Cerebellar nuclear complex (tissue), 1 donor: ENCODE measurements at places on chromosomes 11 and 22.

DNA sequence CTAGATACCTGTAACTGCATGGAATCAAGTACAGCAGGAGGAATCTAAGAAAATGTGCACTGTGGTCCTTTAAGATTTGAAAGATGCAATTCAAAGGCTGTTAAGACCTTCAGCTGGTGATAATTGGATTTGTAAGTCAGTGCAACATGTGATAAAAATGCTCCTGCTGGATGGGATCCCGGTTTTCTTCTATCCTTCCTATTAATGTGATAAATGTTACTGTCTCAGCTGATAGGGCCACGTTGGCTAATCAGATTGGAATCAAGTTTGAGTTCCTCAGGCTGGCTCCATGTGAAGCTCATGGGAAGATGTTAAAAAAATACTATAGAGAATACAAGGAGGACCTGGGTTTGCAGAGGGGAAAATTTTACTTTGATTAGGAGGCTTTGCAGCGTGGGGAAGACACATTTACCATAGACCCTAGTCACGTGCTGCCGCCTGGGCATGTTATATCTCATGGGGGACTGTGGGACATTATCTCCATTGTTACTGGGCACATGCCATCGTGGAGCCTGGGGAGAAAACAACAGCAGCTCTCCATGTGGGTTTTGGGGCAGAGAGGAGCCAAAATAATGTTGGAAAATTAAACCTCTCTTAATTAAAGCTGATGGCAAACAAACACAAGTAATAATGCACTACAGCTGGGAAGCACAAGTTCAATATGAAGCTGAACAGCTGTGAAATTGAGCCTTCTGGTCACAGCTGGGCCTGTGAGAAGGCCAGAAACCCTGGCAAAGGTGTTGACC lies 652.5 kb downstream of the NTM start:
- no peak for DNase-seq

DNA sequence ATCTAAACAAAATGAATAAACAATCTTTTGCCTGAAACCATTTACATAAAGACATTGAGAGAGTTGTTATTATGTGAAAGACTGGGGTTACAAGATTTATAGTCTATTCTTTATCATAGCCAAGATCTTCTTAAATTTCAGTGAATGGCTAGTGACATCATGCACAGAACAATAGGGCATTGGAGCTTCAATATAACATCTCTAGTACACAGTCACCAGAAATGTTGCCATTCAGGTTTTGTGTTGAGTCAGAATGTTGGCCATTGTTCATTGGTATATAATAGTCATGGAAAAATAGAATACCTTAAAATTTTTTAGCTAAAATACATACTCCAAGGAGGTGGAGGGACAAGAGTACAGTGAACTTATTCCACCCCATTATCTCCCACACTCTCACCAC lies 44.3 kb downstream of the SLC5A12 start:
- DNase-seq: no peak

GRCh38 chr11:12276831-12277475 lies 100.4 kb upstream of the PARVA start:
- no peak for DNase-seq

DNA sequence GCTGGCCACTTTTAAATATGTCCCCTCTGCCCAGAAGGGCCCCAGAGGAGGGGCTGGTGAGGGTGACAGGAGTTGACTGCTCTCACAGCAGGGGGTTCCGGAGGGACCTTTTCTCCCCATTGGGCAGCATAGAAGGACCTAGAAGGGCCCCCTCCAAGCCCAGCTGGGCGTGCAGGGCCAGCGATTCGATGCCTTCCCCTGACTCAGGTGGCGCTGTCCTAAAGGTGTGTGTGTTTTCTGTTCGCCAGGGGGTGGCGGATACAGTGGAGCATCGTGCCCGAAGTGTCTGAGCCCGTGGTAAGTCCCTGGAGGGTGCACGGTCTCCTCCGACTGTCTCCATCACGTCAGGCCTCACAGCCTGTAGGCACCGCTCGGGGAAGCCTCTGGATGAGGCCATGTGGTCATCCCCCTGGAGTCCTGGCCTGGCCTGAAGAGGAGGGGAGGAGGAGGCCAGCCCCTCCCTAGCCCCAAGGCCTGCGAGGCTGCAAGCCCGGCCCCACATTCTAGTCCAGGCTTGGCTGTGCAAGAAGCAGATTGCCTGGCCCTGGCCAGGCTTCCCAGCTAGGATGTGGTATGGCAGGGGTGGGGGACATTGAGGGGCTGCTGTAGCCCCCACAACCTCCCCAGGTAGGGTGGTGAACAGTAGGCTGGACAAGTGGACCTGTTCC lies 46.5 kb downstream of the GRAMD4 start:
- DNase-seq: no peak

GRCh38 chr11:1497600-1497999 lies 11.0 kb upstream of the MOB2 start:
- DNase-seq: no peak

DNA sequence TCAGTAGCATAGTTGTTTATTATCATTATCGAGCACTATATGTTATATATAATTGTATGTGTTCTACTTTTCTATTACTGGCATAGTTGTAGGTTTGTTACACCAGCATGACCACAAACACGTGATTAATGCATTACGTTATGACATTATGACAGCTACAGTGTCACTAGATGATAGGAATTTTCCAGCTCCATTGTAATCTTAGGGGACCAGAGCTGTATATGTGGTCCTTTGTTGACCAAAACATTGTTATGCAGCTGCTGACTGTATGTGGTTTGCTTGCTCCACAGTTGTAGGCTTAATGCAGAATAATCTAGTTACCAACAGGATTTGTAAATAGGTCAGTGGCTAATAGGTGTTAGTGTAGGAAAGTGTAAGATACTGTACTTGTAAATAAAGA lies 66.1 kb downstream of the HSD17B12 start:
- no peak for DNase-seq

GRCh38 chr11:5285703-5286340 lies 15.9 kb downstream of the OR51B4 start:
- DNase-seq: no peak

DNA sequence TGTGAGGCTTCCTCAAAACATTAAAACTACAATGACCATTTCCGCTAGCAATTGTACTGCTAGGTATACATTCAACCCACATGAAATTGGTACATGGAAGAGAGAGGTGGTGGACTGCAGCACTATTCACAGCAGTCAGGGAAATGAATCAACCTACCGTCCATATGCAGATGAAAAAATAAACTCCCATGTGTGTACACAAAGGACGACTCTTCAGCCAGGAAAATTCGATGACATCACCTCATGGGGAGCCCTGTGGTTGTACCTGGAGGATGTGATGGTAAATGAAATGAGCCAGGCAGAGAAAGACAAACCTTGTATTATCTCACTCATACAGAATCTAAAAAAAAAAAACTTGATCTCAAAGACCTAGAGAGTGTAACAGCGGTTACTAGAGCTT lies 23.3 kb downstream of the RFPL3 start:
- DNase-seq: no peak

DNA sequence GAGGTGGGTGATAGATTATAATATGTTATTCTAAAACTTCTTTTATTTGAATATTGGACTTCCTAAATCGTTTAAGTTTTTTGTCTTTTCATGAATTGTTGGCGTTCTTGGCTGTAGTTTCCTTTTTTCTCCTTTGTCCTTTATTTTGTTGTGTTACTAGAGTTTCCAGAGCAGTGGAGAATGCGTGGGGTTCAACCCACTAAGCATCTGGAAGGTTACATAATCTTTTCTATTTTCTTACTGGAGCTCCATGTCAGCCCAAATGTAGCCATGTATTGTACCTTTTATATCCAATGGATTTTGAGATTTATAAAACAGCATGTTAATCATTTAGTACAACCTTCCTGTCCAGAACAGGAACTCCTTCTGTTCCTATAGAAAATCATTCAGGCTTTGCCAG lies 63.2 kb downstream of the PPP6R3 start:
- no peak for DNase-seq

- DNase-seq: no peak
Observed at GRCh38 chr11:25066706-25067105, 569.9 kb downstream of the LUZP2 start.

- no peak for DNase-seq
Observed at GRCh38 chr11:96607864-96608558, 218.2 kb downstream of the JRKL start.

- DNase-seq: no peak
Observed at GRCh38 chr11:2510626-2511402, 66.0 kb downstream of the KCNQ1 start.

GRCh38 chr11:11038352-11038751 lies 180.5 kb upstream of the ZBED5 start:
- no peak for DNase-seq

DNA sequence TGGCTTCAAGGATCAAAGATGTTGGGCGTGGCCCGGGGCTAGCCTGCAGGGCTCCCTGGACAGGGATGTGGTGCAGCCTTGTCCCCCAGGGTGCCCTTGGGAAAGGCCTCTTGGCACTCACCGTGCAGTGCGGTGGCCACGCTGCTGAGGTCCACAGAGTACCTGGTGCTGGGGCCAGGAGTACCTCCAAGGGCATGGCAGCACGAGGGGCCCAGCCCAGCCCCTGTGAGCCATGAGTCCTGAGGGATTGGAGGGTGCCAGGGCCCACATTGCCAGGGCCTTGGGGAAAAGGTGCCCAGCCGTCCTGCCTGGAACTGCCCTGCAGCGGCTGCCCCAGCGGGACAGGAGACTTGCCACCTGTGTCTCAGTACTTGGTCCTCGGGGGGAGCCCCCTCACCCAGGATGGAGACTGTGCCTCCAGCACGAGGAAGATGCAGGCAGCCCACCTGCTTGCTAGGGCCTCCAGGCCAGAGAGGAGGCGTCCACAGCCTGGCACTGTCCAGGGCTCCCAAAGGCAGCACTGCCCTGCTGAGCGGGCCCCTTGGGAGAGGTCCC lies 44.2 kb downstream of the GRAMD4 start:
- no peak for DNase-seq

DNA sequence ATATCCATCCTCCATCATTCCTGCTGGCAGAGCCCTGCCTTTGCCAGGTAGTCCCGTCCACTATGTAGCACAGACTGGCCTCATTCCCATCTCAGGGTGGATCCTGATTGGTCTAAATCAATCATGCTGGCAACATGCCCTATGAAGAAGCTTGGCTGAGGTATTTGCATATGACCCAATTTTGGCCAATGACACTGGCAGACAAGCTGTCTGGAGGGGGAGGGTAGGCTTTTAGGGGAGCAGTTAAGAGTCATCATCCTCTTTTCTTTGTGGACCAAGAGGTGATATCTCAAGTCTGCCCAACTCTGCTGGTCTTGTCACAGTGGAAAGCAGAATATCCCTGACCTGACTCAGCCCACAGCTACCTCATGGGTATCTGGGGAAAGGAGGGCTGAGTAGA lies 5.1 kb downstream of the CCDC89 start:
- DNase-seq: peak; percentile 74

DNA sequence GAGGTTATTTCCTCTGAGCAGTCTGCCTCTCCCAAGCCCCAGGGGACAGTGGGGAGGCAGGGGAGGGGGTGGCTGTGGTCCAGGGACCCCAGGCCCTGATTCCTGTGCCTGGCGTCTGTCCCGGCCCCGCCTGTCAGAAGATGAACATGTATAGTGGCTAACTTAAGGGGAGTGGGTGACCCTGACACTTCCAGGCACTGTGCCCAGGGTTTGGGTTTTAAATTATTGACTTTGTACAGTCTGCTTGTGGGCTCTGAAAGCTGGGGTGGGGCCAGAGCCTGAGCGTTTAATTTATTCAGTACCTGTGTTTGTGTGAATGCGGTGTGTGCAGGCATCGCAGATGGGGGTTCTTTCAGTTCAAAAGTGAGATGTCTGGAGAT lies 3.1 kb downstream of the PIM3 start:
- DNase-seq: no peak

DNA sequence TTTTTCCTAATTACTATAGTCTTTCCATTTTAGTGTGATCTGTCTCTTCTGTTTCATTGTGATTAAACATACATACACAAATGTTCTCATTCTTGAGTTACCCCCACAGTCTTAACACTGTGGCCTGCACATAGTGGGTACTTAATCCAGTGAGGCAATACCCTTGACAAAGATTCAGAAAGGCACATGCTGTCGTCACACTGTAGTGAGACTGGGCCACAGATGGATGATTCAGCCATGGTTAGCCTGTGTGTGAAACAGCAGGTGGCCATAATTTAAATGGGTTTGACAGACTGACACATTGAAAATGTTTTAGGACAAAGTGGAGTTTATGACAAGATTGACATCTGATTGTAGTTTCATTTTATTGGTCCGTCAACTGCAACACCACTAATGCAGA lies 313.1 kb downstream of the C11orf87 start:
- no peak for DNase-seq

- DNase-seq: no peak
Observed at GRCh38 chr11:21144531-21144930, 475.1 kb downstream of the NELL1 start.

DNA sequence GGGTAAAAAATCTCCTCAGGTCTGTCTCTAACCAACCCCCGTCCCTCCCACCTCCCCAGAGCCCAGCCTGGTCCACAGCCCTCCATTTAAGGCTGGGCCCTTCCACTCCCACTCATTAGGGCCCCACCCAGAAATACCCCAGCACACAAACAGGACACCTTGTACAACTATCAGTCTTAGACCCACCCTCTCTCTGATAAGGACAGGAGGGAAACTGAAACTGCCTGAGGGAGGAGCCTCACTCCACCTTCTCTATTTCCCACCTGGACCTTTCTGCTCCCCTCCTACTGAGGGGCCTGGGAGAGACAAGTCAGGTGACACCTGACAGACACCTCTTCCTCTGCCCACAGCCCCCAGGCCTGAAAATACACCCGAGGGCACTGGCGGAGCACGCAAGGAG lies 90.2 kb downstream of the PLEKHA7 start:
- no peak for DNase-seq

- DNase-seq: no peak
Observed at GRCh38 chr22:39598017-39598965, 27.7 kb downstream of the CACNA1I start.

GRCh38 chr22:39237318-39238100 lies 7.3 kb downstream of the PDGFB start:
- DNase-seq: no peak

GRCh38 chr11:128251140-128251539 lies 336.2 kb downstream of the ETS1 start:
- DNase-seq: no peak

- DNase-seq: no peak
Observed at GRCh38 chr11:73991471-73992006, 8.9 kb upstream of the UCP2 start.

DNA sequence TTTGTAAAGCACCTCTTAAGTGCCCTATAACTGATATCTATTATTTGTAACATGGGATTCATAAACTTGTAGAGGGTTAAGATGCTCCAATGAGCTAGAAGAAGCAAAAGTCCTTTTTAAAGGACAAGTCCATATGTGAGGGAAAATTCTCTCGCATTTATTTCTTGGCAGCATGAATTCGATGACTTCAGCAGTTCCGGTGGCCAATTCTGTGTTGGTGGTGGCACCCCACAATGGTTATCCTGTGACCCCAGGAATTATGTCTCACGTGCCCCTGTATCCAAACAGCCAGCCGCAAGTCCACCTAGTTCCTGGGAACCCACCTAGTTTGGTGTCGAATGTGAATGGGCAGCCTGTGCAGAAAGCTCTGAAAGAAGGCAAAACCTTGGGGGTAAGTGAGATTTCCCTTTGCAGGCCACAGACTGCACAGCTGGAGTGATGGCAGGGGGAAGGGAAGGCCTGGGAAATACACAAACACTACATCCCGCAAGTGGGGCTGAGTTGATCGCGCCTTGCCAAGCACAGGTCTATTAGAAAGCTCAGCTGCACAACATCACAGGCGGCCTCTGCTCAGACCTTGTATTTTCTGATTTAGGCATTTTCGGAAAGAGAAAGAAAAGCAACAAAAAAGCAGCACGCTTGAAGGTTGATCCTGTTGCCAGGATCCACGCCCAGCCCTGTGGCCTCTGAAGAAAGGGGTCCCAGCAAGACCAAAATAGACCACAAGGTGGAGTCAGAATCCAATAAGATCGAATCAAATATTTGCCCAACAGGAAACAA lies 1.5 kb downstream of the MS4A8 start:
- no peak for DNase-seq

GRCh38 chr11:11010624-11011127 lies 152.8 kb upstream of the ZBED5 start:
- DNase-seq: no peak
